ENCODE measurements at places on chromosomes 7 and 10.

DNA sequence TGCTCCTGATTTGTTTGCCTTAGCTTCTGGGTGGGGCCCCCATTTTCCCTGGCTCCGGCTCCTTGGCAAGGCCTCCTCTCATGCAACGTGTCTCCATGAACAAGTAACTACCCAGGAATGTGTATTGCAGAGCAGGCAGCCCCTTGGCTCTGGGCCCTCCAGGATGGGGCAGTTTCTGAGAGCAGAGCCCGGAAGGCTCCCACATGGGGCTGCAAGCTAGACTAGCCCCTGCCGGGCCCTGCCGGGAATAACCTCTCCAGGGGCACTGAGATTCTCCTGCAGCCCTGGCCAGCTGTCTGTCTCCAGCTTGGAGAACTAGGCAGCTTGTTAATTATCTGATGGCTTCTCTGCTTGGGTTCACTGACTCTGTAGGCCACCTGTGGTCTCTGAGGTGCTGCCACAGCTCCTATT is 184.0 kb upstream of the INHBA start:
- no peak for DNase-seq

DNA sequence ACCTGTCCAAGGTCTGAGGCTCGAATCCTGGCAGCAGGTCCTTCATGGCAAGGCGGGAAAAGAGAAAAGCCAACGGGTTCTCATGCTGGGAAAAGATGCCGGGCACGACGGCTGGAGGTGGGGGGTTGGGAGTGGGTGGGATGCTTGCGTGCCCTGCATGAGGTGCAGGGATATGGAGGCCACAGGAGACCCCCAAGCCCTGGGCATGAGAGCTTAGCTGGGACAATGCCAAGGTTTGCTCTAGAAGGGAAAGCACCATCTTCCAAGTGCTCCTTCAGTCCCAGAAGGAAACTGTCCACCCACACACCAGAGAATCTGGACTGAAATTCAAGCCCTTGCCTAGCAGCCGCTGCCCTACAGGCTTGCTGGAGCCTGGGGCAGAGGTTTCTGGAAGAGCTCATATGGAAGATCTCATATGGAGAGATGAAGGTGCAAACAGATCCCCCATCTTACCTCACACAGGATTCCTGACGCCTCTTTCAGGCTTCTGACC is 64.3 kb downstream of the ZRANB1 start:
- DNase-seq = no peak

GRCh38 chr7:93883078-93883916 is 7.3 kb downstream of the TFPI2 start:
- DNase-seq = no peak

- DNase-seq = no peak
Measured at GRCh38 chr7:80145780-80146422, 11.3 kb downstream of the GNAI1 start.

DNA sequence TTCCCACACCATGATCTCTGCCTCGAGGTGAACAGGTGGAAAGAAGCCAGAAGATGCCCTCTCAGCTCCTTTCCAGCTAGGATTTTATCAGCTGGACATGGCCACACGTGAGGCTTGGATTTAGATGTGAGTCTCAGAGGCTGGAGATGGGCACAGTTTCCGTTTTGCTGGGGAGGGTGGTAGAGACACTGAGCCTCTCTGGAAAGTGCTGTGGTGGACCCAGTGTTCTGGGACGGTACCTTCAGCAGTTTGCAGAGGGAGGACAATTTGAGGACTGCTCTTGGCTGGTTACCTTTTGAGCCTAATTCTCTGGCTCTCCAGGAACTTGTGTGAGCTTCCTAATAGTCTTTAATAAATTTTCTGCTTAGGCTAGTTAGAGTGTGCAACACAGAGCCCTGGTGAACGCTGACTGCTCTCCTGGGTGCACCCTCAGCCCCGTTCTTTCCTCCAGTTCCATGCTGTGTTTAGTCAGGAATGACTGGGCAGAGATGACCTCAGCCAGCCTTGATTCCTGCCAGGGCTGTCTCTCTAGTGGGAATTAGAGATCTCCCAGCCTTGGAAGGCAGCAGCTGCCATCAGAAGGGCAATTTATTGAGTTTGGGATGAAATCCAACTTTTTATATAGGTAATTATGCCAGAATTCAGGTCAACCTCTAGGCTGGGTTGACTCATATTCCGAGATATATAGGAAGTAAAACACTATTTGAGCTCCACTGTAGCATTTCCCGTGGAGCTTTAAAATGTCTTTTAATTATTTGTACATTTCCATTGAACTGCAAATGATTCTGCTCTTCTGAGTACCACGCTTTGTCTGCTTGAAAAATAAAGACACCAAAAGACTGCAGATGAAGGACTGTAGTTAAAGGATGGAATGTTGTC is 103.9 kb downstream of the GATA3 start:
- DNase-seq = no peak

DNA sequence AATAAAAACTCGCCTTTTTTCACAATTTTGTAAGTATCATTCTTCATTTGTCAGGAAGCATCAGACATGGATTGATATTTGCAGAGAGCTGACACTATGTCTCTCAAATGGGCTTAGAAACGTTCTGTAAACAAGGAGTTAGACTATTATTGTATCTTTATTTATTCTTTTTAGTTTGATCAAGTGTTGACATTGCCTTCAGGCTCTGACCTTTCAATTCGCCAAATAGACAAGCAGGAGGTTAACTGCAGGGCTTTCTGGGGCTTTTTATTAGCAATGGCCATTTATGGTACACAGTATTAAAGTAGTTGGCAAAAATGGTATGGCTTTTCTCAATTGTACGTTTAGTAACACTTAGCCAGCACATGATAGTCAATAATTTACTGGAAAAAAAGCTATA is 221.7 kb downstream of the ZWINT start:
- DNase-seq = no peak

- DNase-seq = no peak
Measured at GRCh38 chr7:131424219-131424822, 96.6 kb downstream of the MKLN1 start.

DNA sequence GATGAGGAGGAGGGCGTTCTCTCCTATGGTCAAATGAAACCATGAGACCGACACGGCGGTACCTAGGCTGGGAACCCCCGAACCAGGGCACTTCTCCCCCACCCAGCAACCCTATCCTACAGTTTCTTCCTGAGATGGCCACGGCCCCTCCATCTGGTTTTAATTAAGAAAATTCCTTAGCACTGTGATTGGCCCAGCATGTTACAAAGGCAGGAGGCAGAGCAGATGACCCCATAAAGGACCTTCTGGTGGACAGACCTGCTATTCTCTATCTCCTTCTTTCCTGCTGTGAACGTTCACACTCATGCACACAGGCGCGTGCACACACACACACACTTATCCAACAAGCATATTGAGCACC is 129.4 kb downstream of the RGS10 start:
- no peak for DNase-seq
